ENCODE measurements at places on chromosomes 2 and 18.

- no peak for DNase-seq
Observed at GRCh38 chr18:41599466-41599865, 355.6 kb upstream of the PIK3C3 start.

DNA sequence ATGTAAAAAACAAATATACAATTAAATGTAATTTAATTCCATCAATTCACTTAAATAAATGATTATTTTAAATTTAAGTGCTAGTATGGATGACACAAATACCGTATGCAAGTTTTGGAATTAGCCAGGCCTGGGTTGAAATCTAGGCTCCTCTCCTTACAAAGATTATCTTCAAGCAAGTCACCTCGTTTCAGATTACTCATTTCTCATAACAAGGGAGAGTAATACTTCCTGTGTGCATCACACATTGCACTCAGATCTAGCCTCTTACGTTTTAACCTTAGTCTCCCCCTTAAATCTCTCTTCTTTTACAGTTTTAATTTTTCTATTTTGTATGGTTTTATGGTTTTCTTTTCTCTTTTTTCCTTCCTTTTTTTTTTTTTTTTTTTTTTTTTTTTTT lies 1475.9 kb upstream of the NXPH2 start:
- peak; percentile 24 for DNase-seq

DNA sequence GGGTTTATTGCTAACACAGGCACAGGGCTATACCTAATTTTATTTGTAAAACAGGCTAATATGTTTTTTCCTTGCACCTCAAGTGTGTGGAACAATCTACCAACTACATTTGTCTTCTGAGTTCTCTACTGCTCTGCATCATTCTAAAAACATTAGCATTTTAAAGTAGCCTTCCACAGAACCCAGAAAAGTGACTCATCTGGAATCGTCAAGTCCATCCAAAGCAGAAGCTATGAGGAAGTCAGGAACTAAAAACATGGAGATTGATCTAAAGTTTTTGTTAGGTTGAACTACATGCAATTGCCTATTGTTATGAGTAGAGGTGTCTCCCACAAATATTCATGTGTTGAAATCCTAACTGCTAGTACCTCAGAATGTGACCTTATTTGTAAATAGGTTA lies 70.9 kb downstream of the SUCLG1 start:
- DNase-seq, result no peak

DNA sequence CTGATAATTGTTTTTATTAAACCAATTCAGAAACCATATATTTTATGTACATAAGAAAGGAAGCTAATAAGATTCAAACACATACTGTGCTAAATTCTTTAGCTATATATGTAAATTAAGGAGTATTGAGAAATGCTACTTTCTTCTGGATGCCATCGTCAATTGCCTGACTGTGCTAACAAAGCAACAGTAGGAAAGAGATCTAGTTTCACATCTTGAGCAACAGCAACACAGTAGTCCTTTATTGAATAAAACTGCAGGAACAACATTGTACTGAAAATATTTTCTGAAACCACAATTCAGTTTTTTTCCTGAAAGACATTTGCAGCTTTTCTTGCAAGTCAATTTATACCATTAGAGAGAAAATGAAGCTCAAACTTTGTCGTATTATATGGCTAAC lies 1404.9 kb upstream of the SLC39A10 start:
- no peak for DNase-seq

DNA sequence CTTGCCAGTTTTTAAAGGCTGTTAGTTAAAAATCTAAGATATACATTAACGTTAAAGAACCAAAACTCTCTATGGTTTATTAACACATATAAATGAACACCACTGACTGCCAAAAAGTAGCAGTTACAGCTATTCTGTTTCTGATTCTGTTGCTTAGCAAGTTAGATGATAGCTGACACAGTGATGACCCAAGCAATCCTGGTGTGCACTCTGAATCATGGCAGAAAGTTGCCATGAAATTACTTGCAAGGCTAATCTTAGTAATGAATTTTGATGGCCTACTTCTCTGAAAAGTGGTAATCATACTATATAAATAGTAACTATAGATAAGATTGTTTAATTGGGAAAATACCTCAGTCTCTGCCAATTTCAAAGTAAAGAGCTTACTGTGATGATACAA lies 57.7 kb downstream of the ROCK2 start:
- no peak for DNase-seq

DNA sequence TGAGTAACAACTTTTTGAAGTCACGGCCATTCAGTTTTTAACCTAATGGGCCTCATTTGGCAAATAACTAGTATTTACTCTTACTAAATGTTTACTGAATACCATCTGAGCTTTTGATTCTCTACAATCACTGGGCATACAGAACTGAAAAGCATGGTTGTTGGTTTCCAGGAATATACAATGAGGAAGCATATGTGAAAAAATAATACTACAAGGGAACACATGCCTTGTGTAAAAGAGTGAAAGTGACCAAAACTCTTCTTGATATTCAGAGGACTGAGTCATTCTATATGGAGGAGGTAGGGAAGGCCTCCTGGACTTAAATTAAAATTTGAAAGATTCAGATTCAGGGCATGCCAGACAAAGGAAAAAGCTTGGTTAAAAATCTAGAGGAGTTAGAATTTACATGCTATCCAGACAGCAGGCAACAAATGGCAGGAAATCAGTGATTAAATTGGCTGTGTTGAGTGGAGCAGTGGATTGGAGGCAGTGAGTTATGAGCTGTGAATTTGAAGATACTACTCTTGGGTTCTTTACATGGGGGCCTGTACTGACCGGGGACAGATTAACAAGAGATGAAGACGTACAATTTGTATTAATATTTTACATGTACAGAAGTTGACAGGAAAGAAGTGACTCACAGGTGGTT lies 53.6 kb upstream of the NRXN1 start:
- no peak for DNase-seq

DNA sequence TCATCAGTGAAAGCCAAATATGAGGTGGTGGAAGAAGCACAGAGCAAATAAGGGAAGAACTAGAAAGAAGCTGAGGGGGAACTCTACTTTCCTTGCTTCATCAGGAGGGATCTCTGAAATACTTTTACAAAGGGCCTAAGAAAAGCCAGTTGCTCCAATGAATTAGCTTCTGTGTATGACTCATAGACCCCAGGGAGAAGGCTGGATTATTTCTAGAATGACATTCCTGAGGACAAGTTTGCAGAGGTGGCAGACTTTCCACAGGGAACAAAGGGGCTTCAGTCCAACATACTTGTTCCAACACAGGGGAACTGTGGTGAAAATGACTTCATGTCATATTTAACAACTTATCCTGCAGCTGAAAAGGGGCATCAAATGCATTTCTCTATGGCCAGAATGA lies 29.0 kb downstream of the DOK1 start:
- DNase-seq, result no peak

GRCh38 chr18:73724958-73725357 lies 422.7 kb downstream of the FBXO15 start:
- no peak for DNase-seq

GRCh38 chr2:223477318-223477717 lies 124.8 kb downstream of the SCG2 start:
- no peak for DNase-seq

DNA sequence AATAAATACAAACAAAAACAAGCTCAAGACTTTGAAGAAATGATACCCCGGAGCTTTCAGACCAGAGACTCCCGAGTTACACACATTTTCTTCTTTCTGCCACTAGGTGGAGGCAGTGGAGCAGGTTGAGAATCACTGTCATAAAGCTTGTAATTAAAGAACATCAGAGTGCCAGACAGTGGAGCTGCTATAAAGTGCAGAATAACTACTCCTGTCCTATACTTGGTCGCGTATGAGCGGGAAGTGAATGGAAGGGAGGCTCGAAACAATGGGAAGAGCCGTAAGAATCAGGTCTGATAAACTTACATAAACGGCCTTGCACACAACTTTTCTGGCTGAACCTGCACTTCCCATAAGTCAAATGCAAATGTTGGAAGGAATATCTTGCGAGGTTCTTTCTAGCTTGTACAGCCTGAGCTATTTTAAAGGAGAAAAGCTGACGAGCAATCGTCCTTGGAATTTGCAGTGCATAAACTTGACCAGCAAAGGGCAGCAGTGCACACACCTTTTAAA lies 189.0 kb downstream of the RPIA start:
- peak; percentile 64 for DNase-seq

GRCh38 chr2:157318884-157319283 lies 6.7 kb downstream of the ERMN start:
- DNase-seq, result no peak

DNA sequence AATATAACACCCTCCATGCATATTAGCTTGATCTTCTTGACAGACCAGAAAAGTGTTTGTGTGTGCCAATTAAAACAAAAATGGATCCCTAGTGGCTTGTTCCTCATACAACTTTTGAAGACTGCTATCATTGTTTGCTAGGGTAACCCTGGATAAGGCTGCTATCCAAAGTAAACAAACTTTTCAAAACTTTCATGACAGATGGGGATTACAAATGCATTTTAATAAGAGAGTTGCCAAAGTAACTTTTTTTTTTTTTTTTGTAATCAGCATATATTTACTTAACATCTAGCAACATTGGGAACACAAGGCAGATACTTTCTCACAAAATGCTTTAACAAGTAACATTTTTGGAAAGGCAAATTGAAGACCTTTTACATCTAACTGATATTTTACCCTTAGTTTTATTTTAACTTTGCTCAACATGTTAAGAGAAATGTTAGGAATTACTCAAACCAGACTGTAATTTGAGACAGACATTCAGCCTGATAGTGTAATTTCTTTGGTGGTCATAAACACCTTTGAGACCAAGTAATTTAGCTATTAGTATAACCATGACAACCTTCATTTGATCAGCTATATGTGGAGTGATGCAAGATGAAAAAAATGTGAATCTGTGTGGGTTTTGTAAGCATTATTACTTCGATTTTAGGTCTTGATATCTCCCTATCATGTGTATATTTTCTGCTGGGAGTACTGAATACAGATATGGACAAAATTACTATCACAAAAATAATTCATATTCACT lies 300.9 kb downstream of the ARHGAP15 start:
- DNase-seq, result no peak

DNA sequence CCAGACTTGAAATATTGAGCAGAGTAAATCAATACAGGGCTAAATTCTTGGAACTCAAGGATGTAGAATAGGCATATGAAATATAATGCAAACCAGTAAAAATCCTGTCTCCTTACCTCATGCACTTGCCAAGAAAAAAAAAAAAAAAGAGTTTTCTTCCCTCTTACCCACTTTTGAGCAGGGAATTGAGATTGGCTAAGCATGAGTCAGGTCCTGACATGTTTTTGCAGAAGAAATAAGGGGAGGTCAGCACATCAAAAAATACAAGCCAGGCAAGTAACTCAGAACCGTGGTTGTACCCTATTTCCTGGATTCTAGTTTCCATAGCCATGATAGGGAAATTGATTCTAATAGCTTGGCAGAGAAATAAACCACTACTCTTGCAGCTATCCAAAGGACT lies 1526.7 kb downstream of the LRP1B start:
- no peak for DNase-seq

DNA sequence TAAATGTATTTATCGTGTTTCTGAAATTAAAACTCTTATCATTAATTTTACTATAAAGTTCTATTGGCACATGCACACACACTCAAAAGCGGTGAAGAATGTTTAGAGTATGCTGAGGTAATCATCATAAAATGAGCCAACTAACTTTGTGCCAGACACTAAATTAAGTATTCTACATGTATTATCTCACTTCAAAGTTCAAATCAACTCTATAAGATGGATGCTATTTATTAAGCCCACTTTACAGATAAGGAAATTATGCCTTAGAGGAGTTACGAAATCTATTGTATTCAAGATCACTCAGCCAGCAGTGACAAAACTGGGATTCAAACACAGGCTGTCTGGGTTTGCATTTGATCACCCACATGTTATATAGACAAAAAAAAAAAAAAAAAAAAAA lies 24.9 kb downstream of the OLA1 start:
- no peak for DNase-seq

- DNase-seq, result no peak
Observed at GRCh38 chr2:169877398-169877797, 50.1 kb downstream of the UBR3 start.

DNA sequence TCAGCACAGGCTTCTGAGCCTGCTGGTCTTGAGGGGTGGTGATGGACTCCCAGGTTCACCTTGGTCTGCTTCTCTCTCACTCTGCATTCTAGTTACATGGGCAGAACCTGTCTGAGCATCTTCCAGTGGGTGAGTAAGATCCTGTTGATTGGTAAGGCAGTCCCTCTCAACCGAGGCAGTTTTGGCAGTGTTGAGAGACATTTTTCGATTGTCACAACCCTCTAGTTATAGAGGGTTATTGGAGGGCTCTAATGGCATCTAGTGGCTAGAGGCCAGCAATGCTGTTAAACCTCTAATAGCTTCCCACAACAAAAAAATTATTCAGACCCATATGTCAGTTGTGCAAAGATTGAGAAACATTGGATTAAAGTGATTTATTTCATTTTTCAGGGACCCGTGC lies 9.3 kb upstream of the MGAT5 start:
- no peak for DNase-seq

GRCh38 chr2:219733106-219733505 lies 105.7 kb downstream of the SLC4A3 start:
- DNase-seq, result no peak

DNA sequence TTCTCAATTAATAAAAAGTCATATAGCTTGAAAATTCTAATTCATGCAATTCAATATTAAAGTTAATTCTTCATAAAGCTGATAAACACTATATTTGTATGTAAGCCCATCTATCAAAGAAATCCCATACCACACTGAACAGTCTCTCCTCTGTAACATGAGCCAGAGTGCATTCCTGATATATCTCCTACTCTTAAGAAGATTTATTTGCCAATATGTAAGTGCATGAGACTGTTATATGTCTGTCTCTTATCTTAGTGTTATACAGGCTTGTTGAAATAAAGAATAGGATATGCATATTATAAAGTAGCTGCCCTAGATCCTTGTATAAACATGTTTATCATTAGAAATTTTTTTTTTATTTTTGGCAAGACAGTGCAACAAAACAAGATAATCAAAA lies 40.4 kb upstream of the TTC32 start:
- no peak for DNase-seq

GRCh38 chr18:34710458-34710914 lies 388 bp downstream of the DTNA start:
- no peak for DNase-seq

- no peak for DNase-seq
Observed at GRCh38 chr18:59623456-59624368, 73.5 kb downstream of the CCBE1 start.

- DNase-seq, result no peak
Observed at GRCh38 chr18:53004798-53005197, 664.8 kb downstream of the DCC start.

- DNase-seq, result no peak
Observed at GRCh38 chr2:235279965-235280364, 213.9 kb upstream of the AGAP1 start.

- DNase-seq, result no peak
Observed at GRCh38 chr2:59957504-59957903, 596.0 kb downstream of the BCL11A start.

GRCh38 chr2:197383825-197384224 lies 51.0 kb downstream of the SF3B1 start:
- no peak for DNase-seq

GRCh38 chr2:213046431-213046830 lies 105.0 kb downstream of the IKZF2 start:
- DNase-seq, result no peak
